CD4-positive, alpha-beta T cell treated with Interferon gamma for 1 hour (primary cell): ENCODE measurements at places on chromosomes 3 and 15.

- DNase-seq, result no peak
These were observed 232.6 kb downstream of the ABHD5 start for GRCh38 chr3:43923104-43923882.

GRCh38 chr3:27253831-27254230 lies 115.4 kb downstream of the NEK10 start:
- no peak for DNase-seq

DNA sequence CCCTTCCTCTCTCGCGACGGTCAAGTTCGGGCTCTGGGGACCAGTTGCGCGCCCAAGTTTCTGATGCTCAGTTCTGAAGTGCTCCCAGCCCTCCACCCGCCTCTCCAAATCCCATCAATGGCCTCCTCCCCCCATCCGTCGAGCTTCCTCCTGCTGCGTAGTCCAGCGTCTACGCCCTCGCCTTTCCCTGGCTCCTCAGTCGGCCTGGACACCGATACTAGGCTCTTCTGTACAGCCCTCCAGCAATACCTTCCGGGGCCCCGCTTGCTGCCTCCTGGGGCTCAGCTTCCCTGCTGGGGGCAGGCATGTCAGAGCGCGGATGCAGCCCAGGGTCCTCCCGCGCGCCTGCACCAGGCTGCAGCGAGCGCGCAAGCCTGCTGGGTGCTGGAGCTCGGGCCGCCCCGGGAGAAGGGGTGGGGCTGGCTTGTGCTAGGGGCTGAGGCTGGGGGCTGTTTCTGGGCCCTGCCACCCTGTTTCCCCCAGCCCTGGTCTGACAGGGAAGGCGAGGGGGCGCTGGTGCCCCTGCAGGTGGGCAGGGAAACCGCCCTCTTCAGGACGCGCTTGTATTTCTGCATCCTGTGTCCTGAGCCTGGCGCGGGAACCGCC lies 353.3 kb upstream of the SUCLG2 start:
- peak; percentile 2 for DNase-seq

DNA sequence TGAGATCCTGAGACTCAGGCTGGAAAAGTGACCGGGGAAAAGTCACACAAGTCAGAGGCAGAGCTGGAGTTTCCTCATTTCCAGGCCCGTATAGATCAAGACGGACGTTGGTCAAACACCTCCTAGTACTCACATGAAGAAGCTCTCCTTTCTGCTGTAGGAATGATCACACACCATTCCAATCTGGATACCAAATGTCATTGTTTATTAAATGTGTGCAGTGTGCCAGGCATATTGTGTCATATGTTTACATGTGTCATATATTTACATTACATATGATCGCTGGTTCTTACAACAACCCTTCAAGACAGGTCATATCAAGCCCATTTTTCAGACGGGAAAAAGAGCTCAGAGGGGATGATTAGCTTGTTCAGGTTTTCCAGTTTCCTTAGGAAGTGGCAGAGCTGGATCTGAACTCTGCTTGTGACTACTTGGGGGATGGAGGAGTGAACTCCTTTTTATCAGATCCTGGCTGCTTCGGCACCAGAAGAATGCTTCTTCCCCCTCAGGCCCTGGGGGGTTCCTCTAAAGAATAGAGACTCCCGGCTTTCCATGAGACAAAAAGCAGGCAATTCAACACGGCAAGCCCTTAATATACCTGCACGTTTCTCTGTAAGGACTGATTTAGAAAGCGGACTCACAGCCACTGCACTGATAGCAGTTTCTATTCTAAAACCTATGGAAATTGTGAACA lies 41.9 kb downstream of the FAM43A start:
- no peak for DNase-seq

- DNase-seq, result no peak
These were observed 25.1 kb downstream of the SLC6A11 start for GRCh38 chr3:10841100-10841499.

DNA sequence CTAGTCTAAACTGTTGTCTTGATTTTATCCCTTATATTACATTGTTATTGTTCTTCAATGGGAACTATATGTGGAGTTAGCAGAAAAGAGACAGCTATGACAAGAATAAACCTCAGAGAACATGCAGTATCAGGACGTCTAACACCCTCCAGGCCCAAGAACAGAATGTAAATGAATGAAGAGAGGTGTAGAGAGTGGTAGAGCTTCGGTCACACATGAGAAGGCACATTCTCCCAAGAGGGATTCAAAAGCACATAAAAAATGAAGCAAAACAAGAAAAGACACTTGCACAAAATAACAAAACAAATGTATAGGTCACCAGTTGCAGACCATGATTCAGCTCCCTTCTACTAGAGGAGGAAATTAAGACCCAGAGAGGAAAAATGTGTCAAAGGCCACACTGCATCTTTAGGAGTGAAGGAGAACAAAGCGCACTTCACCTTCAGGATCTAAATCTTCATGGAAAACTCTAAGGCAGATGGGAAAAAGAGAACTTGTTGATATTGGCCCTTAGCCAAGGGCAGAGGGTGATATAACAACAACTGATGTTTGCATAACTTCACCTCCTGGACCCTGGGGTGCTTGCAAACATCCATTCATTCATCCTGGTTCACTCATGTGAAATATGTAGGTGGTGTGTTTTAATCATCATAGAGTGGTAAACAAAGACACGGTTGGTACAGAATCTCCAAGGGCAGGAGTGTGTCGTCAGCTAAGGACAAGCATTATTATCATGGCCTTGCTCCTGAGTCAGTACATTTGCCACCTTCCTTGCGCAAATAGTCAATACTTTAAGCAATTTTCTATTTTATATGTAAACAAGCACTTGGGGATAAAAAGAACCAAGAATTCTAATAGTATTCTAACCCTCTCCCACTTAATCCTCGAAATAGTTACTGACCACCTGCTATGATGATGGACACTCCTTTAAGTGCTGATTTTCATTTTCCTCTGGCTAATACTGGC lies 8.8 kb downstream of the NEK10 start:
- no peak for DNase-seq

GRCh38 chr15:42182961-42183360 lies 25.1 kb downstream of the VPS39 start:
- DNase-seq, result no peak

DNA sequence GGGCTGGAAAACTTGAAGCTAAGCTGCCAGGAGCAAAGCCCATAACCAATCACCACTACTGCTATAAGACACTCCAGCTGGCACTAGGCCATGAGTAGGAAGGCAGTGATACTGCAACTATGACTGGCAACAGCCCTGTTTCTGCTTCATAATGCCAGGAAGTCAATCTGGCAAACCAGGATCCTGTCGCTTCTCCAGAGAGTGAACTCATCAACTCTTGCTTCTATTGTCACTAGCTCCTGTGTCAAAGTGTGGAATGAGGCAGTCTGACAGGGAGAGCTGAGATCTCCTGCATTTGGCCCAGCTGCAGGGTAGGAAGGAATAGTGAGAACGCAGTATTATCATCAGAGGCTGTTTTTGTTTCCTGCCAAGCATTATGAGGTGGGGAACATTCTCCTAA lies 105.3 kb downstream of the CTNNB1 start:
- DNase-seq, result no peak

GRCh38 chr3:180996415-180996932 lies 6.9 kb upstream of the DNAJC19 start:
- no peak for DNase-seq

DNA sequence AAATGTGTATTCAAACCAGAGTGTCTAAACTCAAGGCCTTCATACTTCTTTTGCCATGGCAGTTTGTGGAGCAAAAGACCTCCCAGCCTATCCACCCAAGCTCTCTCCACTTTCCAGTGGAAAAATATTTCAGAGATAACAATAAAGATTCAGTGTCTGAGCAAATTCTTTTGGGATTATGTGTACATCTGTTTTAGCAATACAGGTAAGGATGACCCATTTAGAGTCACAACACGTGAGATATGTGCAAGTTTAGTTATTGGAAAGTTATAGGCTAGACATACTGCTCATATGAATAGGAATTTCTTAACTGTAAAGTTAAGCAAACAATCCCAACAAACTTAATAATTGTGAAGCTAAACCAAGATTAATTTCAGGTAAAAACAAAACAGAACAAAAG lies 174.5 kb upstream of the LRIG1 start:
- no peak for DNase-seq

DNA sequence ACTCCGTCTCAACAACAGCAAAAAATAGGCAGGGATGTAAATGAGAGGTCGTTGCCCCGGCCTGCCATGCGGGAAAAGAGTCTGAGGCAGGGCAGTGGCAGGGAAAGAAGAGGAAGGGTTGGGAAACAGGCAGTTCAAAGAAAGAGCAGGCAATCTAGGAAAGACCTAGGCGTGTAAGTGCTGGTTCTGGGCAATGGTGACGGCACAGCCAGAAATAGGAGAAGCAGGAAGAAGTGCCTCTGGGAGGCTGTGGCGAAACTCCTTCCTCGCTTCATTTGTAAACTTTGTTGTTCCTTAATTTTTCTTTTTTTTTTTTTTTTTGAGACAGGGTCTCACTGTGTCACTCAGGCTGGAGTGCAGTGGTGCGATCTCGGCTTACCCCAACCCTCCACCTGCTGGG lies 4.3 kb downstream of the SLC51A start:
- DNase-seq, result peak; percentile 55

- DNase-seq, result no peak
These were observed 40.3 kb downstream of the CTNNB1 start for GRCh38 chr3:41239587-41239986.

GRCh38 chr15:45163508-45163856 lies 24.3 kb downstream of the SHF start:
- no peak for DNase-seq

DNA sequence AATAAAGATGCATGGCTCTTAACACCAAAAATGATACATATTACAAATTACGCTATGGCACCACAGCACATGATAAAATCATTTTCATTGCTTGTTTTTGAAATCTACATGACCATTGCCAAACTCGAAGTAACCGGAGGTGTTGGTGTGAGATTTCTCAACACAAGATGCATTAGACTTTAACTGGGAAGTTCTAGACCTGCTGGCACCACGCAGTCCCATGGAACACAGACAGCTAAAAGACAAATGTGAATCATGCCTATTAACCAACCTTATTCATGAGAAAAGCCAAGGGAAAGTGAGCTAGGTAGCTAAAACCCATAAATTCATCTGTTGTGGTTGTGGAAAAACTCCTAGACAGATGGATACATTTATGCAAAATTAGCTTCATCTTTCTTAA lies 595.4 kb downstream of the FOXP1 start:
- DNase-seq, result no peak

GRCh38 chr15:41584636-41585126 lies 25.7 kb downstream of the TYRO3 start:
- DNase-seq, result no peak

- DNase-seq, result no peak
These were observed 200.6 kb upstream of the ZBTB20 start for GRCh38 chr3:115347737-115348136.

DNA sequence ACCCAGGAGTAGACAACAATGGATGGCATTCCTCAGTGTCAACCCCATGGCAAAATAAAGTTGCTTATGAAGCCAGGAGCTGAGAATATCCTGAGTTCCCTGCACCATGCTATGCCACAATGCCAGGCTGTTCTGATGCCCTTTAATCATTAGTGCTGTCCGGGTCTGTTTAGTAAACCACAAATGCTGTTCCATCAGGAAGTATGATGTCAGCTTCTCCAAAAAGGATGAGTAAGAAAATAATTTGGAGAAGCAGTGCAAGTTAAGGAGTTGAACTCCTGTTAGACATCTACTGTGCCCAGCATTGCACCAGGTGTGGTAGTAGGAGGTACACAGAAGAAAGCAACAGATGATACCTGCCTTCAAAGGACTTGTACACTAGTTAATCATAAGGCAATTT lies 67.9 kb upstream of the GUCA1C start:
- DNase-seq, result no peak

GRCh38 chr3:27721717-27722564 lies at the start of gene EOMES:
Gene EOMES, minus strand, starts transcription at chr3:27722323. Its CDS starts 29 bp downstream, at chr3:27722294.
- peak; percentile 75 for DNase-seq

- peak; percentile 6 for DNase-seq
These were observed 105.9 kb upstream of the HERC1 start for GRCh38 chr15:63939531-63940130.

DNA sequence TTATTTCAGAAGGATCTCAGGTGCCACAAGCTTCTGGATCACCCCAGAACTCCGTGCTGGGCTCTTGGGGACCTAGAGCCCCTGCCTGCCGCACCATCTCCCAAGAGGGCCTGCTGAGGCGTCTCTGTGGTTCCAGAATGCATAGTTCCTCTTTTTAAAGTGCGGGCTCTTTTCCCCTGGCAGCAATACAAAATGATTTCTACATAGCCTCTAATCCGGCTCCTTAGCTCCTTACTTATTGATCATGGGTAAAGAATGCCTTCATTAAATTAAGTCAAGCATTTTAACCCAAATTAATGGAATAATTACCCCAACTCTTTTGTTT lies 121.9 kb downstream of the ATP10A start:
- no peak for DNase-seq

- DNase-seq, result no peak
These were observed 169.8 kb upstream of the ANKRD28 start for GRCh38 chr3:15967577-15967976.

DNA sequence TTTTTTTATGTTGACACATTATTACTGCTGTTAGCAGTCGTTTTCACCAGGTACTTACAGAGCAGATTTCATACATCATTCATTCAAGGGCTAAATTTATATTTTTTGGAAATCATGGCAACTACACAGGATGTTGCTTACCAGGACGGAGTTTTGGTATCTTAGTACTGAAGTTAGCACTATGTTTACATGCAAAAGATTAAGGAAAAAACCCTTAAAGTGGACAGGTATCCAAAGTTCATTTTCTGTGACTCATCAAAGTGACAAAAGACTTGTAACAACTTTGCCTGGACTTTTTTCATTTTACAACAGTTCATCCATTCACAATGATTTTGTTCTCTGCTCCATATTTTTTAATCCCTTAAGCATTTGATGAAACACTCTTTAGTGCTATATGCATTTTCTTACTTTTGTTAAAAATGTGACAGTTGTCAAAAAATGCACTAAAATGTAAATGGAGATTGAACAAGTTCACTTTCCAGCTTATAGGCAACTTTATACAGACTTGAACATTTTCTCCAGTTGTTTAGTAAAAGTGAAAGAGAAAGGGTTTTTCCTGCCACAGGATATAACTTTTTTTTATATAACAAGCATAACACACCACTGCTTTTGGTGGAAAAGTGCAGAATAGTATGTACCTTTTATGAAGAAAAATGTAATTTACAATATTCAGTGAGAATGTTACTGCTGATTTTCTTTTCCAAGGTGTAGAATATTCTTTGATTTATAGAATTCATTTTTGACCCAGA lies 104.1 kb downstream of the STT3B start:
- DNase-seq, result no peak
